ENCODE measurements at places on chromosomes 7 and 10.

GRCh38 chr10:80283536-80284199, 5.8 kb downstream of the MAT1A start:
- DNase-seq, result no peak

- DNase-seq, result no peak
Measured at GRCh38 chr10:20313665-20314064, 497.4 kb downstream of the PLXDC2 start.

GRCh38 chr10:10975647-10976046, 42.0 kb upstream of the CELF2 start:
- DNase-seq, result no peak

DNA sequence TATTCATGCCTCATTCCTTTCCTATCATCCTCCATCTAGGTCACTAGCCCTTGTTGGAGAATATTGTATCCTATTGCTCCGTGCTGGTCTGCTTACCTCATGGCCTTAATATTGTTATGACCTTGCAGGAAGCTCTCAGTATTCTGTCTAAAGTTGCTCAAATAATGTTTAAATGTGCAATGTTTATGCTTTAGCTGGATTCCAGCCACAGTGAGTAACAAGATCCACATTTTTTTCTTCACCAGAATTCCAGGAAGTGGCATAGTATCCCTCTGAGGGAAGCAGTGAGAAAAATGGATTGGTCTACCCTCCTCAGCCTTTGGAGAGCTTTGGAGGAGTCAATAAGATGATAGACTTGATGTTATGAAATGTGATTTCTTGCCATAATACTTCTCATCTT, 402.6 kb downstream of the NRG3 start:
- no peak for DNase-seq

- DNase-seq, result no peak
Measured at GRCh38 chr7:140235114-140235513, 58.3 kb upstream of the KDM7A start.

- no peak for DNase-seq
Measured at GRCh38 chr10:93261961-93262610, 188.4 kb downstream of the CYP26A1 start.

- no peak for DNase-seq
Measured at GRCh38 chr10:89120931-89121763, 86.0 kb downstream of the CH25H start.

- no peak for DNase-seq
Measured at GRCh38 chr10:13062803-13063202, 37.2 kb upstream of the OPTN start.

- no peak for DNase-seq
Measured at GRCh38 chr7:66602159-66602558, 26.5 kb upstream of the KCTD7 start.

- no peak for DNase-seq
Measured at GRCh38 chr7:142300689-142301088, 42.8 kb upstream of the PRSS58 start.

- DNase-seq, result no peak
Measured at GRCh38 chr7:134766779-134767519, 12.5 kb upstream of the CALD1 start.

GRCh38 chr7:80379034-80379982, 132.6 kb downstream of the GNAT3 start:
- DNase-seq, result no peak

GRCh38 chr7:138879356-138879755, 81.4 kb upstream of the ATP6V0A4 start:
- DNase-seq, result no peak

DNA sequence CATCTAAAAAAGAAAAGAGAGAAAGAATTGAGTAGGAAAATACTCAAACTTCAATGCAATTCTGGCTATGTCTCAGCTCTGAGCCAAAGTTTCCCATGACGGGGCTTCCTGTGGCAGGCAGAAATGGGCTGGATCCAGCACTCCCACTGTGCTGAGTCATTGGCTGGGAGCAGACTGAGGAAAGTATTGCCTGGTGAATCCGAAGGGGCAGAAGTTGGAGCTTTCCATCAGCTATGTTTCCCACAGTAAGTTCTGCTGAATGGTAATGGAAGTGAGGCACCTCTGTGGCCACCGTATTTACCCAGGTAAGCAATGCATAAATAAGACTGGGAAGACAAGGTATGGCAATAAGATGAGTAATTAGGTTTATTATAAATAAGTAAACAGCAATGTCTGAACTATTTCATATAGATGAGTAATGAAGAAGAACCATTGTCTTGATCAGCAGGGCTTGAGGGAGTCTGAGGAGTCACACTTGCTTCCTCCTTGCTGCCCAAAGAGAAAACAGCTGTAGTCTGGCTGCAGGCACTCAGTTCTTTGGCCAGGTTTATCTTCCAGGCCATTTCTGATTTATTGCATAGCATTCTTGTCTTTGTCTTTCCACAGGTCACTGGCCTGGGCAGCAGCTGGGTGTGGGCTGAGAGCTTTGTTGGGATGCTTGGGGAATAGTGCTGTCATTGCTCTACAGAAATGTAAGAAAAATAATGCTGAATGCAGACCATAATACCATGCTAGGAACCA, 255.3 kb downstream of the DNAJB9 start:
- no peak for DNase-seq

DNA sequence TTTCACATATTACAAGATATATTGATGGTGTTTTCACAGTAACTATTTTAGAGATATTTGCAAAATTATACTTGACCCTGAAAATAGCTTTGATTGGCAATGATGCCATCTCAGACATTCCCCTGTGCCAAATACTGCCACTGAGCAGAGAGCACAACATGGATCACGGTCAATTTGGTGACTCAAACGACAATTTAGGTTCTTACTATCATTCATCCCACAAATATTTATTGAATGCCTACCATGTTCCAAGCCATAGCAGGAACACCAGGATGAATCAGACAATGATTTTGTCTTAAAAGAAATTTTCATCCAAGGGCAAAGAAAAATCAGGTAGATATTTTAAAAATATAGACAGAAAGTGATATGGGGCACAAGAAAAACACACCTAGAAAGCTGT, 153.2 kb upstream of the ADO start:
- no peak for DNase-seq

DNA sequence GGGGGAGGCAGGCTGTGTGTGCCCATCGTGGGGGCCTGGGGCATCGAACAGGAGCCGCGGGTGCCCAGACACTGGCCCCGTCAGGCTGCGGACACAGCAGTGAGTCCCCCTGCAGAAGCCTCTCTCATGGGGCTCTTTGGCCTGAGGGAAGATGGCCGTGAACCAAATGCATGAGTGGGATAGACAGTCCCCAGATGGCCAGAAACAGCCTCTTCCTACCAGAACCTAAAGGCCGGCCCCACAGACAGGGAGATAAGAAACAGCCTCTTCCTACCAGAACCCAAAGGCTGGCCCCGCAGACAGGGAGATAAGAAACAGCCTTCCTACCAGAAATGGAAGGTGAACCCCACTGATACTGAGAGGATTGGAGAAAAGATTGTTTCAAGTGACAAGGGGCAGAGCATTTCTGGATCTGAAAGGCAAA, 16.6 kb downstream of the IDI2 start:
- DNase-seq, result no peak

DNA sequence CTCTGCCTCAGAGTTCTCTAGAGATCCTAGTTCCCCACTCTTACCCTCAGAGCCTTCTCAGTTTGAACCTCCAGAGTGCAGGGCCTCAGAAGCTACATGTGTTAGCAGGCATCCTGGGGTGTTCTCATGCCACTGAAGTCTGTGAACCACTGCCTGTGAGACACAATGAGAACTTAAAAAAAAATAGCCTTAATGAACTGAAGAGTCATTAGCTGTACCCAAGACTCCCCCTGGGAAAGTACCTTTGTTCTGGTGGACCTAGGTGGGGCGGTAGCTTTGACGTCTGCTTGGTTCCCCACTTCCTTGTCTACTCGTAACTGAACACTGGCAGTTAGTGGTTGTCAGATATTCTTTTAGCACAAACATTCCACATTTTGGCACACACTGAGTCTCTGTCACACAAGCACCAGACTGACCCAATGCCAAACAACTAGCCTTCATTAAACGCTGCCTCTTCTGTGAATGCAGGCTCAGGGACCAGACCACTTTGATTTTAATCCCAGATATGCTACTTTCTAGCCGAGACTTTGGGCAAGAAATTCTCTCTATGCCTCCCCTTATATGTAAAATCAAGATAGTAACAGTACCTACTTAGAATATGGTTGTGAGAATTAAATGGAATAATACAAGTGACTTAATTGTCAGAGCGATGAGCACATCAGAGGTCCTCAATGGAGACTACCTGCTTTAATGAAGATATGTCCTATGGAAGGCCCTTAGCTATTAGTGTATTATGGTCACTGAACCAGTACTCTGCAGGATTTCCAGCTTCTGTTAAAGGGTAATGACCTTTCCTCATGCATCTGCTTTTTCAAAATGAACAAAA, 75.3 kb upstream of the CC2D2B start:
- no peak for DNase-seq

- DNase-seq, result no peak
Measured at GRCh38 chr7:11466517-11467105, 365.4 kb downstream of the THSD7A start.

DNA sequence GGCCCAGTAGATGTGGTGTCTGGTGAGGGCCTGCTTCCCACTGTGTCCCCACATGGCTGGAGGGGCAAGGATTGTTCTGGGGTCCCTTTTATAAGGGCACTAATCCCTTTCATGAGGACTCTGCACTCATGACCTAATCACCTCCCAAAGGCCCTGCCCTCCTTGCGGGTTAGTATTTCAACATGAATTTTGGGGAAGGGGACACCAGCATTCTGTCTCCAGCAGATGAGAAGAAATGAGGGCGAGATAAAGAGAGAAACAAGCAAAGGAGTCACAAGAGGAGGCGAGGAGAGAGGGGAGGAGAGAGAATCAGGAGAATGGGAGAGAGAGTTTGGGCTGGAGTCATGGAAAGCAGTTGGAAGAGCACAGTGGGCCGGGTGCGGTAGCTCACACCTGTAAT, 83.7 kb downstream of the C10orf105 start:
- DNase-seq, result no peak
